ENCODE measurements at places on chromosomes 2 and 18.

DNA sequence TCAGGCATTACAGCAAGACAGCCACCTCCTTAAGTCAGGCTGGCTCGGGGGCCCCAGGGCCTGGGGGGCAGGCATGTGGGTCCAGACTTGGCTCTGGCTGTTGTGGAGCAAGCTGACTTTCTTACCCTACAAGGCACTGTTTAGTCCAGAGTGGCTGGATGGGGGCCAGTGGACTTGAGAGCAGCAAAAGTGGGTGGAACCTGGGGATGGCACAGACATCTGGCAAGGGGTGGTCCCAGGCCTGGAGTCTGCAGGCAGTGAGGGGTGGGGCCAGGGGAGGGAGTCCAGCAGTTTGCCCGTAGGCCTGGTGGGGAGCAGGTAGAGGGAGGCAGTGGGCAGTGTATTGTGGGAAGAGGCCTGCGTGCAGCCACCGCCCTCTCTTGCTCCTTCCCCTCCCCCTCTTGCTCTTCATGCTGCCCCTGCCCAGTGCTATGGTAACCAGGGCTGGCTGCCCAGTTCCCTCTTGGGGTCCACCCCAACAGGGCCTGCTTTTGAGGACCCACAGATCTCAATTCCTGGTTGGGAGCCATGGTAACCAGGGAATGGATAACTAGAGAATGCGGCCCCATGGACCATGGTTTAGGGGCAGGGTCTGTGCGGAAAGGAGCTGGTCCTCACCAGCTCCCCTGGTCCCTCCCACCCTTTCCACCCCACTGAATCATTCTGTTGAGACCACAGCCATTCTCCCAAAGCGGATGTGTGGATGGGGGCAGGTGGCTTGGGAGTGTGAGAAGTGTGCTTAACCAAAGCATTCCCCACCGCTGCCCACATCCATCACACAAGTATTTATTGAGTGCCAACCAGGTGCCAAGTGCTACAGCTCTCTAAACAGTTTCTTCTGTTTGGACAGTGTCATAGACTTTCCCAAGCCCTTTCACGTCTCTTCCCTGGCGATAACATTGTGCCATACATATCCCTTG is 19.3 kb downstream of the SPEG start:
- no peak for DNase-seq

GRCh38 chr2:238525990-238526389 is 99.3 kb downstream of the ASB1 start:
- DNase-seq = no peak

- no peak for DNase-seq
Observed at GRCh38 chr2:72738096-72738495, 87.7 kb downstream of the EXOC6B start.

DNA sequence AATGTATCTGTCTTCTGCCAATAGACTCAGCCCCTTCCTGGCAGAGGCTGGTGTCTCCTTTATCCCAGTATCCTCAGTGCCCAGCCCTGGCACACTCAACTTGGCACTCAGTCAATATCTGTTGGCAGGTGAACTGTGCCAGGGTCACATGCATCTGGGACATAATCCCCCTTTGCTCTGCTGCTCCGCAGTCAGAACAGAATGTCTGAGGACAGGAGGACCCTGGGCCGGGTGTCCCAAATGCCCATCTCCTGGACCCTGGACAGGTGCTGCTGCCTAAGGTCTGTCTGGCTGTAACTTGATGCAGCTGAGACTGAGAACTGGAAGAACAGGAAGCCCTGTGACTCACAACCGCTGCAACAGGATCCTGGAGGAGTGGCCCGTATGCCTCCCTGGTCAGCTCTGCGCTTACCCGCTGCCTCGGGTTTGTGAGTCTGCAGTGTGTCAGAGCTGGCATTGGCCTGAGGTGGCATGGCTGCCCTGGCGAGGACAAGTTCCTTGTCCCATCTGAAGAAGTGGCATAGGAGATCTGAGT is 11.4 kb downstream of the HK2 start:
- peak; percentile 98 for DNase-seq

DNA sequence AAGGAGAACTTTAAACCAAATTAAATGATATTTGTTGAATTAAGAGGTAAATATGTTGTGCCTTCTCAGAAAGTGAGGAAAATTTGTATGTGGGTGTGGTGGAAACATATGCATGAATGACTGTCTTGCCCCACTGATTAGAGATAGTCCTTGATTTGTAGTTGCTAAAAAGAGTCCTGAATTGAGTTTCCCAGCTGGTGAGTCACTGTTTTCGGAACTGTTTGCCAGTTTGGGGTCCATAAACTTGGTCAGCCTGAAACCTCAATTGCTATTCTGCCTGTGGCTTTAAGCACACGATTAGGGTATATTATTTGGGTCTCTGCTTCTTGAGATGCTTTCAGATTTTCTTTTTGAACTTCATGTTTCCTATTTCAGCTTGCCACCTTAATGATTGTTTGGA is 53.3 kb downstream of the PIKFYVE start:
- DNase-seq = no peak

DNA sequence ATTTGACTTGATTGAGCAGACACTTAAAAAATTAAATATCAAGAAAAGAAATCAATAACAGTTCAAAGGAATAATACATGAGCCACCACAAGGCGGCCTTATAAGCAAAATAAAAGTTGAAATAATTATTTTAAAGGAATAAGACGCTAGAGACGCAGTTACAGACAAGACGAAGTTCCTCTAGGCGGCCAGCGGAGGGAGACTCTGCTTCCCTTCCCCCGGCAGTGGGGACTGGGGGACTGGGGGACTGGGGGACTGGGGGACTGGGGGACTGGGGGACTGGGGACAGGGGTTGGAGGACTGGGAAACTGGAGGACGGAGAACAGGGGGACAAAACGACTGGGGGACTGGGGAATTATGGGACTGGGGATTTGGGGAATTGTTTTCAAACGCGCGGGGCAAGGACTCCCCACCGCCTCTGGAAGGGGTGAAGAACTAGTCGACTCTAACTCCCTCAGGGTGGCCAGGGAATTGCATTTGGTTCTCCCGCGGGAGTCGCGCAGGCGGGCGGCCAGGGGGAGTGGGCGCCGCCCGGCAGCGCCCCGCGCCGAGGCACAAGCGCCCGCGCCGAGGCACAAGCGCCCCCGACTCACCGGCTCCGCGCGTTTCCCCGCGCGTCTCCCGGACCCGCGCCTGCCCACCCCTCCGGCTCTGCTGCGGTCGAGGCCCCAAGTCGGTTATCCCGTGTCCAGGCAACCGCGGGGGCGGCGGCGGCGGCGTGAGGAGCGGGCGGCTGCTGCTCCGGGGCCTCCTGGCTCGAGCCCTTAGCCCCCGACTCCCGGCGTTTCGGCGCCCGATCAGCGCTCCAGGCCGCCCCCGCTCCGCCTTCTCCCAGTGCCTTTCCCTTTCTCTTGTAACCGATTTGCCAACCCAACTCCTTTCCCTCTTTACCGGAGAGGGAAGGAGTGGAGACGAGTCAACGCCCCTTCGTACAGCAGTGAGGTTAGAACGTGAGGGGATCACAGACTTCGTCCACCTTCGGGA is at the start of gene CCDC178:
Gene CCDC178 (minus strand): TSS at position 662 of the 984 bp plus-strand sequence. CDS start 28,633 bp downstream, outside the sequence.
- DNase-seq = no peak

DNA sequence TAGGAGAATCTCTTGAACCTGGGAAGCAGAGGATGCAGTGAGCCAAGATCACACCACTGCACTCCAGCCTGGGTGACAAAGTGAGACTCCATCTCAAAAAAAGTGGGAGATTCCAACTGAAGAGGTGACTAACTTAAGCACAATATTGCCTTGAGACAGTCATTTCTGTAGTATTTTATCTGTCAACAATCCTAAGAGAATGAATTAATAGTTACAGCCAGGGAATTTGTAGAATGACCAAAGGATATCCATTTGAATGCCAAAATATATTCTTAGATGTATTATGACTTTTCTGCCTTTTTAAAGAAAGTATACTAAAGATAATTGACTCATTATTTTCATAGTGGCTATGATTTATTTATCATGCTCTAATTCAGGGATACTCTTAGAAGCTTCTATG is 40.7 kb upstream of the CCDC150 start:
- no peak for DNase-seq

DNA sequence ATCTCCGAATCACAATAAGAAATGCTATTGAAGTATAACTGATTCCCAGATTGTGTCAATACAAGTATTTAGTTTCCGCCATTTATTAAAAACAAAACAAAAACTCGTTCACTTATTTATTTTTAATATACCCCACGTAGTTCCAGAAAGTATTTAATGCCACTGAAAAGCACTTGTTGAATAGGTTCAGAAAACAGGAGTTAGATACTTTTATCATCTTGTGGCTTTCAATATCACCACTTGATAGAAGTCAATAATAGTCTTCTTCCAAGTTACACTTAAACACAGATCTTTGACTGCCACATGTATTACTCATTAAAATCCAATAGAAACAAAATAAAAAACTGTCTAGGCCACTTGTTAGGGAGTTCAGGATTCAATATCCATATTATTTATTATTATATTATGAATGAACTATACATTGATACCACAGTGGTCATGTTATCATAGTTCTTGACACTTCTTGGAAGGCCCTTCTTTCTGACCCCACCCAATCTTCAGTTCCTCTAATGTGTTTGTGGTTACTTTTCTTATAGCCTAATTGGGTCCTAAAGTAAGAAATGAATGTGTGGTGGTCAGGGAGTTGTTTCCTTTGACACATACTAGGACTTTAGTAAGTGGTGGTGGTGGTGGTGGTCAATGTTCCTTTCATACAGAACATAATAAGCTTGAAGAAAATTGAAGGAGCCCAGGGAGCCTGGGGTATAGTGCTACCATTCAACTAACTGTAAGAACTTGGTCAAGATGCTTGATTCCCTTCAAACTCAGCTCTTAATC is 221.3 kb upstream of the ITGA4 start:
- DNase-seq = no peak
